NCI-H1105 (cell line): ENCODE measurements at places on chromosomes 7 and 10.
A peak's percentile ranks its signal among the peaks of the same experiment; 100 is the strongest.

- peak; percentile 35 for DNase-seq
Observed at GRCh38 chr7:45890902-45891461, 2.7 kb downstream of the IGFBP1 start.

- no peak for DNase-seq
Observed at GRCh38 chr10:15172306-15172840, 3.9 kb upstream of the NMT2 start.

- no peak for DNase-seq
Observed at GRCh38 chr7:137920637-137921399, 74.0 kb upstream of the DGKI start.

GRCh38 chr10:102646610-102647442 is 2.5 kb downstream of the TRIM8 start:
- no peak for DNase-seq

DNA sequence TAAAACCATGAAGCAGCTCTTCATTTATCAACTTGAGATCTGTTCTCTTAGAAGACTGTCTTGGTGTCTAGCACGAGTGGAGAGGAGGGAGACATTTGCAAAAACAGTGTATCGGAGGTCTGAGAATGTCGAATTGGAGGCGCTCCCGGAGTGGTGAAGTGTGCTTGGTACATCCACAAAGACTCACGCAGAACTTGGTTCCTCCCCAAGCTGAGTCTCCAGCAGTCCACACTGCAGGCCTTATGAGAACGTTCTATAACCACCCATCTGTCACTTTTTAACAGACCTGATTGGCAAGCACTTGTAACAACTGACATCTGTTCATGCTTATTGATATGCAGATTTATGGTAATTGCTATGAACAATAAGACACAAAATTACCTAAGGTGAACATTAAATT is 261.6 kb downstream of the CELF2 start:
- no peak for DNase-seq
